CD4-positive, CD25-positive, alpha-beta regulatory T cell (primary cell): ENCODE measurements at places on chromosomes 5 and 9. TPM values are rescaled to one million over a fixed set of nuclear protein-coding genes. Genes with fewer than 3 reads are reported as not detected.

BARX1 gene
- not detected for total RNA-seq

- no peak for DNase-seq
- H3K4me1 ChIP-seq = no peaks in the 10 kb centered on the region
- H3K4me3 ChIP-seq = no peak overlapping the region
- H3K27me3 ChIP-seq = no peaks in the 10 kb centered on the region
- H3K27ac ChIP-seq = no peak overlapping the region
Observed at GRCh38 chr5:166117072-166118066, 2174.1 kb upstream of the WWC1 start.

- DNase-seq = no peak
- no peaks in the 10 kb centered on the region for H3K27me3 ChIP-seq
- H3K36me3 ChIP-seq = no peaks in the 10 kb centered on the region
- no peak overlapping the region for H3K27ac ChIP-seq
- H3K4me1 ChIP-seq = no peaks in the 10 kb centered on the region
Observed at GRCh38 chr5:136295914-136296313, 69.4 kb downstream of the TRPC7 start.

DNA sequence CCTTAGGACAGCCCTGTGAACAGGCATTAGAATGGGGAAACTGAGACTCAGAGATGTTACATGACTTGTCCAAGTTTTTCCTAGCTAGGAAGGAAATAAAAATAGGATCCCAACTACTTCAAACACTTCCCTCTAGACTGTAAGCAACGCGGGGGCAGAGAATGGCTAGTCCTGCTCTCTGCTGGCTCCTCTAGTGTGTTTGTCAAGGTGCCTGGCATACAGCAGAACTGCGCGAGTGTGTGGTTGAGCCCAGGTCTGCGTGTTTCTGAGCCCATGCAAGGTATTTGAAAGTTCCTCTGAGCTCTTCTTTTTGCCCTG is 152.5 kb downstream of the MACROH2A1 start:
- H3K27ac ChIP-seq = no peak overlapping the region
- H3K36me3 ChIP-seq = no peaks in the 10 kb centered on the region
- H3K27me3 ChIP-seq = no peaks in the 10 kb centered on the region
- DNase-seq = no peak

PCDHB2 gene
- total RNA-seq = not detected

DNA sequence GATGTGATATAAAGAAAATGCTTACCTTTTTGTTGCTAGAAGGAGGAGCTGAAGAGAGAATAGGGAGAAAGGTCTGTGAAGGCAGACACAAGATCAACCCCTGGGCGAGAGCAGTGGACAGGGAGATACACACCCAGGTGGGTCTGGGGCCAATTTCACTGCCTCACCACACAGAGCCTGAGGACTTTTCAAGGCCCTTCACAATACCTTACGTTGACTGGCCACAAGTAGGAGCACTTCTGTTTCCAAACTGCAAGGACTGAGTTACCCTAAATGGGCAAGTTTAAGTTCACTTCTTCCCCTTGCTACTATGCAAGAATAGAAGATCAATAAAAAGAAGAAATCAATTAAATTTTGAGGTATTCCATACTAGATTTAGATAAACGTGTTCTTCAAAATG is 174.5 kb upstream of the SLC12A2 start:
- H3K27me3 ChIP-seq = peaks cover 4% of the 10 kb centered on the region
- no peak for DNase-seq
- H3K36me3 ChIP-seq = no peaks in the 10 kb centered on the region
- no peak overlapping the region for H3K27ac ChIP-seq
- H3K4me3 ChIP-seq = no peak overlapping the region

UBAP2 gene
- total RNA-seq = 38.9 TPM

DNA sequence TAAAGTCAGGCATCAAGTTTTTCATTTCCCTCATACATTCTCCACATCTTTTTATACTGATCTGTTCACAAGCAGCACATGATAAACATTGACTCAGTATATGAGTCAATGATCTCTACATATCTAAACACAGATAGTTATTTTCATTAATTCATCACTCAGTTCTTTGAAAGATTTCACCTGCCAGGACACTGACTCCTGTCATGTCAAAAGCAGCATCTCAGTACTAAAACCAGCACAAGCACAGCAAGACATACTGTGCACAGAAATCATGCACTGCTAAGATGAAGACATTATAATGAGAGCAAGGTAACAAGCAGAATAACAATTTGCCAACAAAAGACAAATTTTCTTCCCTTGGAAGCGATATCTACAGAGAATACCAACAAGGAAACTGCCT is 206.1 kb upstream of the COX7C start:
- DNase-seq = no peak
- H3K27ac ChIP-seq = no peak overlapping the region
- no peaks in the 10 kb centered on the region for H3K4me1 ChIP-seq
- no peaks in the 10 kb centered on the region for H3K36me3 ChIP-seq

DNA sequence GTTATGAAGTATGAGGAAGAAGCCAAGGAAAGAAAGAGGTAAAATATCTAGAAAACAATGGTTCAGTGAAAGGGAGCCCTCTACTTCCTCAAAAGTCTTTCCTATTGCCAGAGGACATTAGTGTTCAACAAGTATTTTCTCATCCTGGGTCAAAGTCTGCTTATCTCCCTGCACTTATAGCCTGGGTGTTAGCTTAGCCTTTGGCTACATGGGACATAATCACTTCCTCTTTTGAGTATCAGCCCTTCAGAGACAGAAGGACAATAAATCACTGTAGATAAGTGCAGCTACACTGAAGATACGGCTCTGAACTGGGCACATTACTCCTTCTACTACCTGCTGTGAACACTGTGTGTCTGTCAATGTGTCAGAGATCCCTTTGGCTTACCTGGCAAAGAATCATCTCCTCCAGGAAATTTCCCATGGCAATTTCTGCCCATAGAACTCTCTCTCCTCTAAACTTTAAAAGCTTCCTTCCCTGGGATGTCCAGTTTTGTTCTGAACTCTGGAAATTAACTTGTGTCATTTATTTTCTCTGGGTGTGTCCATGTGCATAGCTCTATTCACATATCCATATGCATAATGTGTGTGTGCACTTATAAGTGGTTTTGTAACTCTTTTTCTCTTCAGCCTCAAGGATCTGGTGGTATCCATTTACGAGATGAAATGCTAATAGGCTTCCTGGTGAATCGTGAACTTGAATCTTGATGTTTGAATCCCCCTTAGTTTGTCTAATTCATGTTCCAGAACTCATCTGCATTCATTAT is 30.0 kb upstream of the RECK start:
- H3K27me3 ChIP-seq = peaks cover 38% of the 10 kb centered on the region
- DNase-seq = no peak
- H3K4me3 ChIP-seq = no peak overlapping the region
- H3K36me3 ChIP-seq = no peaks in the 10 kb centered on the region
- peaks cover 7% of the 10 kb centered on the region for H3K4me1 ChIP-seq
- H3K27ac ChIP-seq = no peak overlapping the region

- H3K36me3 ChIP-seq = no peaks in the 10 kb centered on the region
- DNase-seq = no peak
- H3K27ac ChIP-seq = no peak overlapping the region
- no peaks in the 10 kb centered on the region for H3K27me3 ChIP-seq
- no peak overlapping the region for H3K4me3 ChIP-seq
Observed at GRCh38 chr5:149855366-149855765, 89.2 kb downstream of the PDE6A start.

- no peaks in the 10 kb centered on the region for H3K36me3 ChIP-seq
- no peak overlapping the region for H3K27ac ChIP-seq
- H3K27me3 ChIP-seq = no peaks in the 10 kb centered on the region
- H3K4me1 ChIP-seq = no peaks in the 10 kb centered on the region
- peak overlapping the region; percentile 23 for H3K4me3 ChIP-seq
- DNase-seq = no peak
Observed at GRCh38 chr9:78103971-78104433, 72.4 kb upstream of the GNAQ start.

DAPK1 gene
- 3.5 TPM for total RNA-seq

GRCh38 chr9:68951879-68952659 is 61.8 kb downstream of the PRKACG start:
- H3K4me3 ChIP-seq = no peak overlapping the region
- H3K27me3 ChIP-seq = no peaks in the 10 kb centered on the region
- DNase-seq = no peak
- no peaks in the 10 kb centered on the region for H3K36me3 ChIP-seq

DNA sequence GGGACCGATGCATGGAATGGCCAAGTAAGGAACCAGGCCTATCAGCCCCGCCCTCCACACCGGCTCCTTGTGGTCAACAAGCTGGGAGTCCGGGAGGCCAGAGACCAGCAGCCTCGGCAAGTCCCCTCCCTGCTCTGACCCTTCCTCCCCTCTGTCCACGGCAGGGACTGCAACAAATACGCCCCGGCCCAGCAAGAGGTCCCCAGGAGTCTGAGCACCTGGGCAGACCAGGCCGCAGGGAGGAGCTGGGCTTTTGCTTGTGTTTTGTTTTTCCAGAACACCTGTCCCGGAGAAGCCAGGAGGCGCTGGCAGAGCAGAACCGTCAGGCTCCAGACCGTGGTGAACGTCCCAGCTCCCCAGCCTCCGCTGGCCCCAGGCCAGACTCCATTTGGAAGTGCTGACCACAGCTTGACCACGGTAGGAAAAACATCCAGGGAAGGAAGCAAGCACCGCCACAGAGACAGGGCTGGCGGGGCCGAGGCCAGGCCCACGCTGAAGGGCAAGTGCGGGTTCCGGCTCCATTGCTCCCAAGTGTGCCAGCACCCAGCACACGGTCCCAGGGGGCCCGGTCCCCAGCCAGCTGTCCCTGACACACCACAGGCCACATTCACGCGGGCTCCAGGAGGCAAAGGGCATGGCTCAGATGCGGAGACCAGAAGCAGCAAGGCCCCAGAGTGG is 56.7 kb downstream of the VAV2 start:
- no peak overlapping the region for H3K4me3 ChIP-seq
- H3K27me3 ChIP-seq = no peaks in the 10 kb centered on the region
- H3K4me1 ChIP-seq = no peaks in the 10 kb centered on the region

- peaks cover 46% of the 10 kb centered on the region for H3K4me1 ChIP-seq
- no peaks in the 10 kb centered on the region for H3K36me3 ChIP-seq
- no peak for DNase-seq
- peaks cover 52% of the 10 kb centered on the region for H3K27me3 ChIP-seq
- peak overlapping the region; percentile 86 for H3K4me3 ChIP-seq
- no peak overlapping the region for H3K27ac ChIP-seq
Observed at GRCh38 chr9:1046639-1047572, 3.3 kb upstream of the DMRT2 start.

DRD1 gene
- total RNA-seq = not detected

CARTPT gene
- total RNA-seq = not detected

DNA sequence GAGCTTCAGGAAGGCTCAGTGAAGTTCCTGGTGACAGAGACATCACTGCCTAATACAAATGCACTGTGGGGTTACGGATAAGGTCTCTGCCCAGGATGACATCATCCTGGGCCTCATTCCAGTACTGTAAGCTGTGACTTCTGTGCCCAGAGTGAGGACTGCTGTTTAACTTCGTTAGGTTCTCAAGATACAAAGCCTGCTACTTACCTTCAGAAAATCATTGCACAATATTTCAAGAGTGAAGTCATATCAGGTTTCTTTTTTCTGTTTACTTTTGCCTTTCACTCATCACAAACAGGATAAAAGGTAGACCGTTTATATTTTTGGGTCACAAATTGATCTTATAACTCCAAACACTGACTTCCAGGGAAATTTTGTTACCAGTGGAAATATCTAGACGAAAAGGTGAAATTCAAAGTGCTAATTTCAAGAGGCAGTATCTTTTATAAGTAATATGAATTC is 241.2 kb downstream of the PIK3R1 start:
- no peaks in the 10 kb centered on the region for H3K4me1 ChIP-seq
- no peak overlapping the region for H3K27ac ChIP-seq
- no peak for DNase-seq
- peaks cover 2% of the 10 kb centered on the region for H3K27me3 ChIP-seq

DNA sequence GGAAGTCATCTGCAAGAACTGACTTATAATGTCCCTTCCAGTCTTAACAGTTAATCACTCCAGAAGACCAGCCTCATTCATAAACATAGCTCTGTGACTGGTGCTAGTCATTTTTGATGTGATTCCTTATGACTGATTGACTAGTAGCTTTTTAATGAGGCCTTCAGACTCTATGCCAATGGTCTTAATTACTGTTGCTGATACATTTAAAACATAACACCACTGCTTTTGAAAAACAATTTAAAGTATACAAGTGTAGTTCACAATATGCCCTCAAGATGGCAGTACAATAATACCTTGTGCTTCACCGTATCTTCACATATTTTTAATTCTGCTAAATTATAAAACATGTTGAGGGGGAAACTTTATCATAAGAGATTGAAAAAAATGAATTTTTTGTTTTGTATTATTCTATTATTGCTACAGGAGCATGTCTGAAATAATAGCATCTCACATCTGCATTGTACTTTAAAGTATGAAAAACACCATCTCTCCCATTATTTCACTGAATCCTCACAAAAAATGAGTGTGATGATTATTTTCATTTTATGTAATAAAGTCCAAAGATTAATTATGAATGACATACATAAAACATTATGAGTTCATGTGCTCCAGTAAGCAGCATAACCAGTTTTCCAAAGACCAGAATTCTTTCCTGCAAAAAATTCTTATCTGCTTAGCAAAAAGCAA is 55.2 kb upstream of the SHISAL2B start:
- no peaks in the 10 kb centered on the region for H3K36me3 ChIP-seq
- no peak for DNase-seq
- no peaks in the 10 kb centered on the region for H3K4me1 ChIP-seq
- H3K27ac ChIP-seq = no peak overlapping the region
- peaks cover 14% of the 10 kb centered on the region for H3K27me3 ChIP-seq

HK3 gene
- total RNA-seq = 0.30 TPM

- H3K27me3 ChIP-seq = peaks cover 20% of the 10 kb centered on the region
- no peak overlapping the region for H3K27ac ChIP-seq
- no peaks in the 10 kb centered on the region for H3K36me3 ChIP-seq
- H3K4me1 ChIP-seq = no peaks in the 10 kb centered on the region
Observed at GRCh38 chr9:6029604-6030274, 14.3 kb upstream of the RANBP6 start.

GRCh38 chr9:137174722-137175293 is 3.0 kb upstream of the TMEM210 start:
- H3K4me1 ChIP-seq = peaks cover 8% of the 10 kb centered on the region
- H3K36me3 ChIP-seq = peaks cover 6% of the 10 kb centered on the region
- H3K4me3 ChIP-seq = no peak overlapping the region
- no peaks in the 10 kb centered on the region for H3K27me3 ChIP-seq

- H3K27me3 ChIP-seq = no peaks in the 10 kb centered on the region
- H3K36me3 ChIP-seq = no peaks in the 10 kb centered on the region
- H3K4me1 ChIP-seq = no peaks in the 10 kb centered on the region
- no peak for DNase-seq
- no peak overlapping the region for H3K4me3 ChIP-seq
Observed at GRCh38 chr9:587527-587926, 254.0 kb upstream of the DMRT1 start.

- H3K27ac ChIP-seq = no peak overlapping the region
- peaks cover 14% of the 10 kb centered on the region for H3K27me3 ChIP-seq
- H3K4me1 ChIP-seq = no peaks in the 10 kb centered on the region
- H3K36me3 ChIP-seq = no peaks in the 10 kb centered on the region
- DNase-seq = no peak
Observed at GRCh38 chr5:113302120-113302519, 132.7 kb downstream of the TSSK1B start.

DNA sequence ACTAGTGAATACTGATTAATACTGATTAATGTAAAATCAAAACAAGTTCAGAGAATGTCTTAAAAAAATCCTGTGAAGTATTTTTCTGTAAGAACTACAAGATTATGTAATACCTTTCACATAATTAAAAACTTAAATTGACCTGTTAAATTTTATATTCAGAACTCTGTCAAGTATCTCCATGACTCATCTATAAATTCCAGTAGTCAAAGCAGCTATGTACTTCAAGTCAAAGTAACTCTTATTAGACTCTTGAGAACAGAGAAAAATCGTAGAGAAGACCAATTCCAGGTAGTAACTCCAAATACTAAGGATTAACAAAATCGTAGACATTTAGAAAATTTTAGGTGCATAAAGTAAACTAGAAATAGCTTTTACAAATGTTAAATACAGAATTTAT is 77.1 kb downstream of the HOMER1 start:
- no peaks in the 10 kb centered on the region for H3K27me3 ChIP-seq
- DNase-seq = no peak
- no peak overlapping the region for H3K4me3 ChIP-seq

DEPDC1B gene
- 2.0 TPM for total RNA-seq
